Inflammatory macrophage treated with lipopolysaccharide for 4 hours (primary cell): ENCODE measurements at places on chromosomes 5 and 9.

DNA sequence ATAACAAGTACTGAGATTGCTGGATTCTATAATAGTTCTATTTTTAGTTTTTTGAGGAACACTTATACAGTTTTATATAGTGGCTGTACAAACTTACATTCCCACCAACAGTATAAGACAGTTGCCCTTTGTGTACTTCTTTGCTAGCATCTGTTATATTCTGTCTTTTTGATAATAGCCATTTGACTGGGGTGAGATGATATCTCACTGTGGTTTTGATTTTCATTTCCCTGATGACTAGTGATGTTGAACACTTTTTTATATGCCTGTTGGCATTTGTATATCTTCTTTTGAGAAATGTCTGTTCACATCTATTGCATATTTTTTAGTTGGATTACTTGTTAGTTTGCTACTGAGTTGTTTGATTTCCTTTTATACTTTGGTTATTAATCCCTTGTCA, 204.1 kb upstream of the SMC2 start:
- no peak for DNase-seq

GRCh38 chr5:22918511-22918910, 65.4 kb upstream of the CDH12 start:
- no peak for DNase-seq

GRCh38 chr9:14066831-14067230, 247.1 kb downstream of the NFIB start:
- DNase-seq = no peak

DNA sequence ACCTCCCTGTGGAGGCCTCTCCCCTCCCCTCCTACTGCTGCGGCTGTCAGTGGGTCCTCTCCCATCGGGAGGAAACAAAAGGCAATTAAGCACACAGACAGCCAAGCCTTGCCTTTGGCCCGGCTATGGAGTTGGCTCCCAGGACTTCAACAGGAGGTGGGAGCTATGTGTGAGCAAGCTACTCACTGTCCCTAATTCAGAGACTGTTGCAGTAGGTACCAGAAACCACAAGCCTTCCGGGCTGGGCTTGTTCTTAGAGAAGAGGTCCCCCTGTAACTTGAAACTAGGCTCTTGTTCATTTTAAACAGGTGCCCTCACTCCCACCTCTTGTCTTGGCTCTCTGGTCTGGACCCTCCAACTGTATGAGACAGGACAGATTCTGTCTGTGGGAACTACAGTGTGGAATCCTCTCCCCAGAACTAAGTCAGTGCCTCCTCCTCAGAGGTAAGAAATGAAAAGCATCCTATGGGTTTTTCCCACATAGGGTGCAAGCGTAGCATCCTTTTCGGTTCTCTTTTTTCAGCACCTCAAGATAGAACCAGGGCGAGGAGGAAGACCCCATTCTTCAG, 561.1 kb downstream of the EBF1 start:
- no peak for DNase-seq

GRCh38 chr5:85545129-85545528, 1072.6 kb upstream of the COX7C start:
- DNase-seq = no peak

- DNase-seq = no peak
Observed at GRCh38 chr5:139952574-139952973, 90.5 kb downstream of the NRG2 start.
